ENCODE measurements at places on chromosomes 7 and 10.

DNA sequence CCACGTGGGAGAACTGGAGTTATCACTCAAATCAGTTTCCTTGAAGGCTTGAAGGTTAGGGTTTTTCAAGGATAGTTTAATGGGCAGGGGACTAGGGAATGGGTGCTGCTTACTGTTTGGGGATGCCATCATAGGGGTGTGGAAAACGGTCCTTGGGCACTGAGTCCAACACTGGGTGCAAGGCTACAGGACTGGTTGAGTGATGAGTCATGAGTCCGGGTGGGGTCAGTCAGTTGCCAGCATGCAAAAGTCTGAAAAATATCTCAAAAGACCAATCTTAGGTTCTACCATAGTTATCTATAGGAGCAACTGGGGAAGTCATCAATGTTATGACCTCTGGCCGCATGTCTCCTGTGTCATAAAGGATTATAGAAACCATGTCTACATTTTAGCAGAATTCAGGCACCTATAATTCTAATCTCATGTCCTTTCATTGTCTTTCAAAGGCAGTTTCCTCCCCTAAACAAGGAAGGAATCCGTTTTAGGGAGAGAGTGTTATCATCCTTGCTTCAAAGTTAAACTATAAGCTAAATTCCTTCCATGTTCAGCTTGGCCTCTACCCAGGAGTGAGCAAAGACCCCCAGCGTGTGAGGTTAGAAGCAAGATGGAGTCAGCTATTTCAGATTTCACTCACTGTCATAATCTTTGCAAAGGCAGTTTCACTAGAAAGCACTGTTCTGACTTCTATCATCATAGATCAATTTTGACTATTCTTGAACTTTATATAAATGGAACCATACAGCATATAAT is 94.5 kb downstream of the COL26A1 start:
- no peak for DNase-seq

DNA sequence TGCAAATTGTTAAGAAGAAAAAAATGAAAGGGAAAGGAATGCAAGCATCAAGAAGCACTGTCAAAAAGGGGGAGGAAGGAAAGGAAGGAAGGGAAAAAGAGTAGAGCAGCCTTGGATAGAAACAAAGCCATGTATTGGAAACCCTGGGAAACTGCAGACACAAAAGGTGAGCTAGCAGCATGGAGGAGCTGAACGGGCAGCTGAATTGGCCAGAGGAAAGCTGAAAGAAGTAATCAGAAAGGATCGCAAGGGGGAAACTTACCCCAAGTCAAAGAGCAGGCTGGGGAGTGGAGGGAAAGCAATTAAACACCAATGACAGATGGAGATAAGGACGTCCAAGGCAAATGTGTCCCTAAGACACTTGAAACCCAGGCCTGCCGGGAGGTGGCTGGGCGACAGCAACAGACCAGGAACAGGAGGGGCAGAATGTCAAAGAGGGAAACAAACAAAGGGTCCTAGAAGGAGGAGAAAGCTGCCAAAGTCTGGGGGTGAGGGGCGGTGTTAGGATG is 93.8 kb upstream of the SVIL start:
- no peak for DNase-seq

DNA sequence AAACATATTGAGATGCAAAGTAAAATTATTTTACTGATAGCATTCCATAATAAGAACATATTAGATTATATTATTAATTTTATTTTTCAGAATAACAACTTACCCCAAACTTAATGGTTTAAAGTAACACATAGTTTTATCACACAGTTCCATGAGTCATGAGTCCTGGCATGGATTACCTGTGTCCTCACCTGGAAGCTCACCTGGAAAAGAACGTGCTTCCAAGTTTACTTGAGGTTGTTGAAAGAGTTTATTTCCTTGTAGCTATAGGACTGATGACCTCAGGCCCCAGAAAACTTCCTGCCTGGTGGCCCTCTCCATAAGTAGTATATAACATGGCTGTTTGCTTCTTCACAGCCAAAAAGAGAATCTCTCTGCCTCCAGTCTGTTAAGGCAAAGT is 254.6 kb downstream of the TFEC start:
- DNase-seq = no peak

DNA sequence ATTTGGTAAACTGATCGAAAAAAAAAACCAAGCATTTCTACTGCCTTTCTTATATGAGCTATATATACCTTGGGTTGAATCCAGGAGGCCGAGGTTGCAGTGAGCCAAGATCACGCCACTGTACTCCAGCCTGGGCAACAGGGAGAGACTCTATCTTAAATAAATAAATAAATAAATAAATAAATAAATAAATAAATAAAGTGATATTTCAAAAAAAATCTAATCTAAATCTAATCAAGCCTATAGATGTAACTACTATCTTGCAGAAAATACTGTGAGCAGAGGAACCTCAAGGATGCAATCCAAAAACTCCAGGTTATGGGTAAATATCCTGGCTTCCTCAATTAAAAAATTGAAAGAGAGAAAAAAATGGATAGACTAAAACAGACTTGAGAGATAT is 71.2 kb upstream of the SLF2 start:
- DNase-seq = no peak

DNA sequence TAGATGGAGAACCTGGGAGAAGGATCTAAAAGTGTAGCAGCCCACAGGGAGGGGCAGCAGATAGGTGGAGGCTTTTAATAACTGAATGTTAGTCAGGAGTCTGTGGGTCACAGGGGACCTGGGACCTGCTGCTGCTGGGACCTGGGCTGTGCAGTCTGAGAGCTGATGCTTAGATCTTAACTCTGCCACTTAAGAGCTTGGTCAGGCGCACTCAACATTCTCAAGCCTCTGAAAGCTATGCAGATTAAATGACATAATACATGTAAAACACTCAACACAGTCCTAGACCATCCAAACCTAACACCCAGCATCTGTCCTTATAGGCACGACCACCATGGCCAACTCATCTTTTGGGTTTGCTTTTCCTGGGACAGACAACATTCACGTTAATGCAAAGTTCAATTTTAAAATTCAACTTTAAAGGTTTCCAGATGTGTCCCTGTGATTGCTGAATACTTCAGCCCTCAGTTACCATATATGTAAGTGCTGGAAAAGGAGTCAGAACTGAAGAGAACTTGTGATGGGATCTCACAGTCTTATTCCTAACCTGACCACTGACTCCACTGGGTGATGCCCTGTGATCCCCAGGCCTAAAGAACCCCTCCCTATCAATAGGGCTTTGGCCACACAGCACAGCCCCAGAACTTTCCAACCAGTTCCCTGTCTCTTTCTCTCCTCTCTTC is 321.0 kb downstream of the PLXNA4 start:
- no peak for DNase-seq

- DNase-seq = no peak
Measured at GRCh38 chr7:37093257-37093656, 355.4 kb downstream of the ELMO1 start.

All from Right ventricle myocardium inferior (tissue), 1 donor.